Activated CD4-positive, alpha-beta T cell treated with anti-CD3 and anti-CD28 coated beads, Interleukin-2, Interleukin-4, amounts not matched to agents 100 ng/mL and 50 ng/mL, durations not matched to agents 16 hours and 8 hours (primary cell): ENCODE measurements at places on chromosomes 5 and 9.
A peak's percentile ranks its signal among the peaks of the same experiment; 100 is the strongest.

DNA sequence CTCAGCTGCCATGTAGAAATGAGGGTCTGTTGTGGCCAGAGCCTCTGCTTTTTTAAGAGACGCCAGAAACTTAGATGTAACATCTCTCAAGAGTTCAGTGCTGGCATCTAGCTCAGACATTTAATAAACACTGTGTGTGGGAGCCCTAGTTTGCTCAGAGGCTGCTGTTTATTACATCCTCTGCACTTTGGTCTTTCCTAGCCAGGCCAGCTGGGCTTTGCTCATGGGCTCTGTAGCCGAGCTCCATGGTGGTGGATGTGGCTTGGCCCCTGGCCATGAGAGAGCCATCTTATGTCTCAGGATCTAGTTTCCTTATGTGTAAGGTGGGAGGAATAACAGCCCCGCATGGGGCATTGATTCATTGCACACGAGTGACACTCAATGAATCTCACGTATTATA, 30.0 kb downstream of the ARHGEF37 start:
- DNase-seq, result no peak

GRCh38 chr5:17081142-17081541, 136.3 kb upstream of the BASP1 start:
- DNase-seq, result no peak

GRCh38 chr5:55888205-55888604, 37.0 kb downstream of the IL31RA start:
- DNase-seq, result no peak

DNA sequence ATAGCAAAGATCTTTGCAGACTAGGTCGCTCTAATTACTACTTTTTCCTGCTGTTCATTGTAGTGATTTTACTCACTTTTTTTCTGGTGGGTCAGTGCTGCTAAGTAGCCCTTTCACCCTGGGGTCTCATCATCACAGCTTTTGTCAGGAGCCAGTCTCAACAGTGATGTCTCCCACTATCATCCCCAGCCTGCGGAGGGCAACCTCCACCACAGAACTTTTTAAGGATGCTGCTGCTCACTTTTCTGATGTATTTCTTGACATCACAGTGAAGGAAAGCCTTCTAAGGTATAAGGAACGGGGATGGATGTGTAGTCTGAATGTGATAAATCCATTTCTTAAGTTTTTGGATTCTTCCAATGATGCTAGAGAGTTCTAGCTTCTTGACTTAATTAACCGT, 242.5 kb upstream of the RIOK2 start:
- no peak for DNase-seq

- no peak for DNase-seq
These were observed 581.8 kb upstream of the C9orf72 start for GRCh38 chr9:28155067-28155466.

GRCh38 chr5:956941-957747, 51.5 kb upstream of the NKD2 start:
- peak; percentile 30 for DNase-seq

DNA sequence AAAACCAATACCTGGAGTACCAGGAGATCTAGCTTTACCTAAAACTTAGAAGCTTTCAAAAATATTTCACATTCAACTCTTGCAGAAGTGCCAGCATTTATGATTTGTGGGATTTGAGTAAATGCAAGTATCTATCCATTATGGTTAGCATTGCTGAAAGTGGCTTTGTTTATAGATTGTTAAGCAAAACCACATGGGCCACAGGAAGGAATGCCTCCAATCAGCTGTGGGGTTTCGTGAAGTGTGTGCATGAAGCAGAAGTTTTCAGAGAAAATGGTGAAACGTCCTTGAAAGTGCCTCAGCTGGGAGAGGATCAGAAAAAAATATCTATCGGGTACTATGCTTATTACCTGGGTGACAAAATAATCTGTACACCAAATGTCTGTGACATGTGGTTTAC, 4.2 kb downstream of the LECT2 start:
- no peak for DNase-seq

GRCh38 chr5:76495870-76496269, 92.8 kb downstream of the IQGAP2 start:
- DNase-seq, result no peak

- DNase-seq, result no peak
These were observed 473.0 kb downstream of the EBF1 start for GRCh38 chr5:158626718-158627117.

- peak; percentile 15 for DNase-seq
These were observed 40.3 kb downstream of the GLDC start for GRCh38 chr9:6605202-6605601.

GRCh38 chr5:133396187-133396741, 216.1 kb downstream of the FSTL4 start:
- no peak for DNase-seq

GRCh38 chr9:78073722-78074121, 42.1 kb upstream of the GNAQ start:
- no peak for DNase-seq

- DNase-seq, result peak; percentile 77
These were observed 31.2 kb downstream of the HMGCS1 start for GRCh38 chr5:43281840-43282658.

DNA sequence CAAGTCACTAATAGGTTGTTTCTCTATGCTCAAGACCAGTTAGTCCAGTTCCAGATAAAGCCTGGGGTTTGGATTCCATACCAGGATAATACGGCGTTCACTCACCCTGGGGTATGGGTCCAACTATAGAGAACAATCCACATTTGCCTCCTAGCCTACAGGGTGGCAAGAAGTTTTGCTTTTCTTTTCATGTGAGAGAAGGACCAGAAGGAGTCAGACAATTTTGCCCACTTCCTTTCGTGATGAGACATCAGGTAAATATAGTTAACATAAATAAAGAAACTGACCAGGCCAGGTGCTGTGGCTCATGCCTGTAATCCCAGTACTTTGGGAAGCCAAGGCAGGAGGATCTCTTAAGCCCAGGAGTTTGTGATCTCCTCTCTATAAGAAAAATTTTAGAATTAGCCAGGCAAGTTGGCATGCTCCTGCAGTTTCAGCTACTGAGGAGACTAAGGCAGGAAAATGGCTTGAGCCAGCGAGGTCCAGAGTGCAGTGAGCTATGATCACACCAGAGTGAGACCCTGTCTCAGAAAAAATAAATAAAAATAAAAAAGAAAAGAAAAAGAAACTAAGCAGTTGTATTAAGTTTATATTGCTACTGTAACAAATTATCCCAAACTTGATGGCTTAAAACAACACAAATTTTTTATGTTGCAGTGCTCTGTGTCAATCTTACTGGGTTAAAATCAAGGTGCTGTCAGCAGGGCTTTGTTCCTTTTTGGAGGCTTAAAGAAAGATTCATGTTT, 7.5 kb upstream of the REEP5 start:
- DNase-seq, result peak; percentile 66

DNA sequence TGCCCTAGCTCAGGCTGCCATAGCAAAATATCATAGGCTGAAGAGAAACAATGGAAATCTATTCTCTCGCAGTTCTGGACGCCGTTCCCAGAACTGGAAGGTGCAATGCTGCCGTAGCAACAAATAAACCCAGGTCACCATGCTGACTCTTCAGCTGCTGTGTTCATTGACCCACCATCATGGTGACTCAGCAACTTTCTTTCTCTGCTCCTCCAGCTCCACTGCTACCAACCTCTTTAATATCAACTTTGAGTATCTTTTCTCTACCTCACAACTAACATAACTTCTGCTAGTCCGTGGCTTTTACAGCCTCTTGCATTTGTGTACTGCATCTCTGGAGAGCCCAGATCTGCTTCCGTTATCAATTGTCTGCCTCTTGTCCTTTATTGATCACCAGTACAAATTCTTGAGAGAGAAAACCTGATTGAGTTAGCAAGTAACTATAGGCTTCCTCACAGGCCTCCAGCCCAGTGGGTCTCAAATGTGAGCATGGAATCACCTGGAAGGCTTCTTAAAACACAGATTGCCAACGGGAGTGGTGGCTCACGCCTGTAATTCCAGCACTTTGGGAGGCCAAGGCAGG, 47.3 kb upstream of the SLC30A5 start:
- no peak for DNase-seq

DNA sequence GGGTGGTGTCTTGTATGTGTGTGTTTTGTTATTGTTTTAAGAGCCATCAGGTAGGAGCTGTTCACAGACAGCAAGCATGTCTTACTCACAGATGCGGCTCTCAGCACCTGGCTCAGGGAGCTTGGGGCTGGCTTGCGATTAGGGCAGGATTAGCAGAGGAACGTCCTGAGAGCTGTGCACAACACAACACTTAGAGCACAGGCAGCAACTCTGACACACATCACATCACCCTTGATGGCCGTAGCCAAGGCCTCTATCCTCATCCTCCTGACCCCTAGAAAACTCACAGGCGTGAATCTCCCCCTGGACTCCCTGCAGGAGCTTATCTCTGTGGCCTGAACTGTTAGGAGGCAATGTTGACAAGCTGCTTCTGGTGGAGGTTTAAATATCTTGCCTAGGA, 7.1 kb upstream of the IL17B start:
- DNase-seq, result no peak

- peak; percentile 85 for DNase-seq
These were observed 38.2 kb downstream of the GZMK start for GRCh38 chr5:55062039-55062779.

- DNase-seq, result no peak
These were observed 63.9 kb downstream of the EPB41L4A start for GRCh38 chr5:112355058-112355685.

- DNase-seq, result no peak
These were observed 67.8 kb downstream of the ENTREP1 start for GRCh38 chr9:69392826-69393225.

DNA sequence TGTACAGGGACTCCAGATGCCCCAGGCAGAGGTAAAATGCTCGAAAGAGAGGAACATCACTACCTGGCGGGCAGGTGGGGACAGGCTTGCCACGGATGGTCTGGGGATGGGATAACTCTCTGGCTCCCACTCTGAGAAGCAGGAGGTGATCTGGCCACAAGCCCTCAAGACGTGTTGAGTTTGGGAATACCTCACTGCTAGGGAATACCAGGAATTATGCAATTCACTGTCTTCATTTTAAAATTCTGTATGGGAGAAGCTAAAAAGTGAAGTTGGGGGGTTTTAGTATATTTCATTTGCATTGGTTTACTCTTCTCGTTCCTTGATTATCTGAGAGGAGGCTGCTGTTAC, 510.4 kb downstream of the CCDC171 start:
- DNase-seq, result no peak
